ENCODE measurements at places on chromosomes 12 and 14. TPM values are rescaled to one million over a fixed set of nuclear protein-coding genes. Genes with fewer than 3 reads are reported as not detected.

HSPB8 gene
- total RNA-seq, result not detected

LYZ gene
- not detected for total RNA-seq

EPS8 gene
- total RNA-seq, result 2.3 TPM

SLC25A21 gene
- not detected for total RNA-seq

ASCL1 gene
- not detected for total RNA-seq

Measured in activated CD8-positive, alpha-beta T cell treated with anti-CD3 and anti-CD28 coated beads for 36 hours (primary cell).